ENCODE measurements at places on chromosomes 4 and X.

- DNase-seq = no peak
Measured at GRCh38 chr4:2824329-2824835, 19.3 kb upstream of the ADD1 start.

- DNase-seq = no peak
Measured at GRCh38 chr4:184357165-184357564, 117.2 kb downstream of the IRF2 start.

DNA sequence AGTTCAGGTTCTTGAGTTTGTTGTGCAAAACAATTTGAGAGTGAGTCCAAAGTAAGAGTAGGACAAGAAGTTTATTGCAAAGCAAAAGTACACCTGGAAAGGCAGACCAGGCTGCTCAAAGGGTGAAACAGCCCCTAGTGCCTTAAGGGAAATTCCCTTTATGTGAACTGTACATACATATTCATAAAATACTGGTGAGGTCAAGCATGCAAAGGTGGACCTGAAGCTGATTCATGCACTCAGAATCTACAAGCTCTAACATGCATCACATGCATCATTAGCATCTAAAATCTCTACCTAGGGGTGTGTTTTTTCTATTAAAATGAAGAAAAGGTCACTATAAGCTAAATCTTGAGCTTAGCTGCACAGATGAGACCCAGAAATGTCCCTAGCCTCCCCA lies 266.9 kb downstream of the SPATA18 start:
- no peak for DNase-seq

DNA sequence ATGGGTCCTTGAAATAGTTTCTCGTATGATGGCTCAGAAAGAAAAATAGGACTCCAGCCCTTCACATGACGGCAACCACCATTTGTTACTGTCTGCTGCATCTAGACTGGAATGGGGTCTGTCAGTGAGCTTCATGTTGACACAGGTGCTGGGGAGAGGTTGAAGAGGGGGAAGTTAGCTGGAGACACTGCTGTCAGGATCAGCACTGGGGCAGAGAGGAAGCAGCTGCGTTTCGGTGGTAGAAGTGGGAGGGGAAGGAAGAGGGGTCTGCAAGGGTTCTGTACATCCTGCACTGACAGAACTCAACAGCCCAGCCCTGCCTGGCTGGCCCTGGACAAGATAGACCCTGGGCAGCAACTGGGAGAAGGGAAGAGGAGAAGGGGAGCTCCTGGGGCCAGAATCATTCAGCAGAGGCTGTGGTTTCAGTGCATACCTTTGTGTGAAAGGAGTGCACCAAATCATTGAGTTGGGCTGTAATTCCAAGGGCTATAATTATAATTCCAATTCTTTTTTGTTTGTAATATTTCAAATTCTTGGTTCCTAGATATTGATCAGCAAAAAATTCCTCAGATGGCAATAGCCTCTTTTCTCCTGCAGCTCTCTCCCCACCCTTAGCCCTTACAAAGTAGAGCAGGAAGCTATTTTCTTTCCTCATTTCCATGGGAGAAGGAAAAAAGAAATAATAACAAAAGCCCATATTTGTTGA lies 119.4 kb upstream of the C1GALT1C1 start:
- DNase-seq = no peak

GRCh38 chr4:182454440-182455013 lies 211.3 kb downstream of the TENM3 start:
- DNase-seq = no peak

- DNase-seq = peak; percentile 49
Measured at GRCh38 chr4:17336524-17336961, 175.3 kb downstream of the QDPR start.

DNA sequence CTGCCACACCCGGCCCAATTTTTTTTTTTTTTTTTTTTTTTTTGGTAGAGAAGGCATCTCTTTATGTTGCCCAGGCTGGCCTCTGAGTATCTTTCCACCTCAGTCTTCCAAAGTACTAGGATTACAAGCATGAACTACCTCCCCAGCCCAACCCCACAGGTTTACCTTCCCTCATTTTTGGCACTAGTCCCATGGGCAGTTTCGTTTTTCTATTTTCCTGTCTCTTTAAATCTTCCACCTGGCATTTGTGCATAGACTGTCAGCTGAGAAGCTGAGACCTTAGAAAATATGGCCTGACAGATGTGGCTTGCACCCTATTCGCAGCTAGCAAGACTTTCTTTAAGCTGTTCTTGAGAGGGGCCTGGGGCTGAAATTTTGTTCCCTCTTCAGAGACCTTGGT lies 27.9 kb downstream of the TNIP2 start:
- no peak for DNase-seq

DNA sequence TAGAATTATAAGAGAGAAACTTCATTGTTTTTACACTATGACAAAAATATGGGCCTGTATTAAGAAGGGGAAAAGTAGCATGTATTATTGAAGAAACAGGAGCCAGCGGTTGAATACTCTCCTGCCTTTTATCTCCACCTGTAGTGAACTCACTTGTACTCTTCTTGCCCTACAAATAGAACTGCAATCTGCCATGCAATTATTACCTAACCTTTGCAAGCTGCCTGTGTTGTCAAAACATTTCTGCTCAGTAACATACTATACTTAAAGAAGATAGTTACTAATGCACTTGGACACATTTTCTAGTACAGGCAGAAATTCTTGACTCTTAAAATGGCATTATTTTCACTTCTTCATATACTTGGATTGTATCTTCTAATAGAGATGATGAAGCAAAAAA lies 818.4 kb upstream of the GRID2 start:
- no peak for DNase-seq

GRCh38 chr4:67744561-67745283 lies 9.5 kb downstream of the GNRHR start:
- no peak for DNase-seq

- no peak for DNase-seq
Measured at GRCh38 chrX:14508025-14508690, 21.2 kb upstream of the GLRA2 start.

- DNase-seq = no peak
Measured at GRCh38 chrX:140944710-140945109, 57.7 kb upstream of the SPANXB1 start.

GRCh38 chrX:110322603-110323002 lies 4.7 kb upstream of the AMMECR1 start:
- DNase-seq = no peak

DNA sequence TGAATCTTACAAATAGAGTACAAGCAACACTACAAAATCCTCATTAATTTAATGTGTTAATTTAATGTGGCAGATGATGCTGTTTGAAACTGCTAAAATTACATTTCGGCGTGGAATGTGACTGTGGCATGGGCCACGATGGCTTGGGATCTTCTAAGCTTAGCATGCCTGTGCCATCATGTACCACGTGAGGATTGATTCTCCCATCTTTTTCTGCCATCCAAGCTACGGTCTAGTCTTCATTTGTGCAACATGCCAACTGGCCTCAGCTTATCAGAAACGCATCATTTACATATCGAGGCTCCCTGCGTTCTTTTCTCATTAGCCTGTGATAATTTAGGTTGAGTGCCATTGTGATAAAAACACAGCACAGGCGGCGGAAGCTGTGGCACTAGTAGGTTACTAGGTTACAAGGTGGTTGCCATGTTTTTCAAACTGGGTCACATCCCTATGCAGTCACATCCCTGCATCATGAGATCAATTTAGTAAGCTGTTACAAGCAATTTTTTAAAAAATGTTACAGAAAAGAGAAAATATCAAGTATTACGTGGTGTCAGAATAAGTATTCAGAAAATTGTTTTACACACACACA lies 189.9 kb upstream of the RBPJ start:
- DNase-seq = peak; percentile 44

DNA sequence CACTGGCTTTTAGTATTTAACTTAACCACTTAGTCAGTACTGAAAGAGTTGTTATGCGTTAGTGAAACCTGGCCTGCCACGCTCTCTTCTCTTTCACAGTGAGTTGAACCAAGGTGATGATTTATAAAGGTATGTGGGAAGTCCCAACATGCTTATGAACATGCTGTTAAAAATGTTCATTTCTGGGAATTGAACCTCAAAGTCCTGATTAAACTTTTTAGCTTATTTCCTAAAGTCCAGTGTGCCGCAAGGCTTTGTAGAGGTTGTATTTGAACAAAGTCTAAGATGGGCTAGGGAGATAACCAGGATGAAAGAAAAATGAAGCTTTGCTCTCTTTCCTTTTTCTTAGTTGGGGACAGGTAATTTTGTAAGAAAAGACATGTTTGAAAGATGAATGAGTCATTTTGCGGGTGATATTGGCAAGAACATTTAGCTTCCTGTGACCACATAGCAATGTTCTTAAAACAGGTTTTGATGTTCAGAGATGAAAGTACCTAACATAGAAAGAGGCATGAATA lies 270.3 kb downstream of the DTHD1 start:
- no peak for DNase-seq
